Gastroesophageal sphincter (tissue), 4 donors: ENCODE measurements at places on chromosomes 12 and 14. TPM values are rescaled to one million over a fixed set of nuclear protein-coding genes. Genes with fewer than 3 reads are reported as not detected.
A peak's percentile ranks its signal among the peaks of the same experiment; 100 is the strongest.

Gene SLC22A17
- total RNA-seq = 29.9 TPM

DNA sequence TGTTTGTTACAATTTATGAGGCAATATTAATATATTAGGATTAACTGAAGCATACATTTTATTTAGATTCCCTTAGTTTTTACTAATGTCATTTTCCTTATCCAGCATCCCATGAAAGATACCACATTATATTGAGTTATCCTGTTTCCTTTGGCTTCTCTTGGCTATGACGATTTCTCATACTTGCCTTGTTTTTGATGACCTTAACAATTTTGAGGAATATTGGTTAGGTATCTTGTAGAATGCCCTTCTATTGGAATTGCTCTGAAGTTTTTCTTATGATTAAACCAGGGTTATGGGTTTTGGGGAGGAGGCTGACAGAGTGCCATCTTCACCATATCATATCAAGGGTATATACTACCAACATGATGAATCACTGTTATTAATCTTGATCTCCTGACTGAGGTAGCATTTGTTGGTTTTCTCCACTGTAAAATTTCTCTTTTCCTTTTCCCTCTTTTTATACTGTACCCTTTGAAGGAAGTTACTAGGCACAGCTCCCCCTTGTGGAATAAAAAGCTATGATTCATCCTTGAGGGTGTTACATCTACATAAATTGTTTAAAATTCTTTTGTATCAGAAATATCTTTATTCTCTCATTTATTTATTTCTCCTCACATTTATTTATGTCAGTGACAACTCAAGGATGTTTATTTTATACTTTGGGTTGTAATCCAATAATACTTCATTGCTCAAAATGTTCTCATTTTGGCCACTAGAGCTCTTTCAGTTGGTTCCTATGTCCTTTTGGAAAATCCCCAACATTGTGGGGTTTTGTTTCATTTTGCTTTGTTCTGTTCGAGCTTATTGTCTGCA lies 239.0 kb downstream of the SLC16A7 start:
- ATAC-seq = no peak

GRCh38 chr12:22653075-22653474 lies 28.1 kb downstream of the ETNK1 start:
- ATAC-seq = no peak

- ATAC-seq = no peak
Observed at GRCh38 chr14:30710876-30711275, 88.8 kb downstream of the SCFD1 start.

DNA sequence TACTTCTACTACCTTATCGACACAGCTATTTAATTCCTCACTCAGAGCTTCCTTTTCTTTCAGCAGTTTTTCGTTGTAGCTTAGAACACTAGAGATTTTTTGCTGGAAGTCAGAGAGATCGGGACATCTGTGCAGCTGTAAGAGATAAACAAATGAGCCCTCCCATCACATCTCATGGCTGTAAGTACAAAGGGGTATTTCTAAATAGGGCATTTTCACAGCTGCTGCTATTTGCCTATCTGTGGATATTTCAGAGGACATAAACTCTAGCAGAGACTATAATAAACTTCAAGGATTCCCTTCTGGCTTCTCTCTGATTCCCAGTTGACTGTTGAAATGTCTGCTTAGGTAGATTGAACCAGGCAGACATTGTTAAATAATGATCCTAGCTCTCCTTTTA lies 76.1 kb upstream of the SAV1 start:
- ATAC-seq = no peak

Gene RPGRIP1
- total RNA-seq = not detected

- no peak for ATAC-seq
Observed at GRCh38 chr12:43361031-43361710, 190.8 kb downstream of the ADAMTS20 start.

DNA sequence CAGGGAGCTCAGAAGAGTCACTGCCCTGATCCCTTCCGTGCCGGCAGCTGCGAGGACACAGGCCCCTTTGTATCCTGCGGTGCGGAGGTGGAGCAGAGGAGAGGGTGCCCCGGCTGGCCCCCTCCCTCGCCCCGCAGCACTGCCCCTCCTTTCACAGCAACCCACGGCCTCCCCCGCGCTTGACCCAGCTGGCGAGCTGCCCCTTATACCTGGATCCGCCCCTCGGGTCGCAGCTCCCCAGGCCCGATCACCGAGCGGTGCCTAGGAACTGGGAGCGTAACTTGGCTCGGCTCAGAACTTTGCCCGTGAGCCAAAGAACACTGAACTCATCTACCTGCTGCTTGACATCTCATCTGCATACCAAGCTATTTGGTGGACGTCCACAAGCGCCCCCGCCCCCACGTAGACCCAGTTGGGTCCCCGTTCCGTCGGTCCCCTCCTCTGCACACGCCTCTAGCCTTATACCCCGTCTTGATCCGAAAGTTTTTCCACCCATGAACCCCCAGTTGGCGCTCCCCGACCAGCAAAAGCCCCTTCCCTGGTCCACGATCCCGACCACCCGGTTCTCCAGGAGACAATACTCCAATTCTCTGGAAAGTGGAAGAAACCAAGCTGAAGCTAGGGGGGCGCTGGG lies 697 bp upstream of the DNAJC14 start:
- peak; percentile 19 for ATAC-seq

- ATAC-seq = no peak
Observed at GRCh38 chr14:103848175-103849077, 1.1 kb upstream of the PPP1R13B start.

- peak; percentile 69 for ATAC-seq
Observed at GRCh38 chr12:19388131-19388549, 51.2 kb upstream of the AEBP2 start.

Gene HIGD1C
- not detected for total RNA-seq

Gene PAPLN
- 26.7 TPM for total RNA-seq

DNA sequence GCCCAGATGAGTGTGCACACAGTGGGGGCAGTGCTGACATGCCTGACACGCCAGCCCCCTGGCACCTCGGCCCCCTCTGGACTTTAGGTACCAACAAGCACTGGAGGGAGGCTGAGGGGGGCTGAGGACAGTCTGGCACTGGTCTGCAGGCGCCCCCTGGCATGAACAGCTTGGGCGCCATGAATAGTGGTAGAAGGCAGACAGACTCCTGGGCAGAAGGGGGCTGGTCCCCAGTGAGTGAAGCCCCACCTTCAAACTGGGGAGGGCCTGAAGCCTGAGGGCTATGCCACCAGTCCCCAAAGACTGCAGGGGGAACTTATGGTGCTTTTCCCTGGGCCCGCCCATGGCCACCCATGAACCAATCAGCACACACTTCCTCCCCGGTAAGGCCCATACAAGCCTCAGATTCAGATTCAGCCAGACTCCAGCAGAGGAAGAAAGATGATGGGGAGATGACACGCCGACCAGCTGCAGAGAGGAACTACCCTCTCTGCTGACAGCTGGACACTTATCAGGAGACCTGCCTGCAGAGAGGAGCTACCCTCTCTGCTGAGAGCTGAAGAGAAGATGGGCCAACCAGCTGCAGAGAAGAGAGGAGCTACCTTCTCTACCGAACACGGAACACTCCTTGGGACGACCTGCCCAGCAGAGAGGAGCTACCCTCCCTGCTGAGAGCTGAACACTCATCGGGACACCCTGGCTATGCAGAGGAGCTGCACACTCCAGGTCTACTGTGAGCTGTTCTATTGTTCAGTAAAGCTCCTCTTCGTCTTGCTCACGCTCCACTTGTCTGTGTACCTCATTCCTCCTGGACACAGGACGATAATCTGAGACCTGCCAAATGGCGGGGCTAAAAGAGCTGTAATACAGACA lies 324.5 kb downstream of the PCNX1 start:
- no peak for ATAC-seq

DNA sequence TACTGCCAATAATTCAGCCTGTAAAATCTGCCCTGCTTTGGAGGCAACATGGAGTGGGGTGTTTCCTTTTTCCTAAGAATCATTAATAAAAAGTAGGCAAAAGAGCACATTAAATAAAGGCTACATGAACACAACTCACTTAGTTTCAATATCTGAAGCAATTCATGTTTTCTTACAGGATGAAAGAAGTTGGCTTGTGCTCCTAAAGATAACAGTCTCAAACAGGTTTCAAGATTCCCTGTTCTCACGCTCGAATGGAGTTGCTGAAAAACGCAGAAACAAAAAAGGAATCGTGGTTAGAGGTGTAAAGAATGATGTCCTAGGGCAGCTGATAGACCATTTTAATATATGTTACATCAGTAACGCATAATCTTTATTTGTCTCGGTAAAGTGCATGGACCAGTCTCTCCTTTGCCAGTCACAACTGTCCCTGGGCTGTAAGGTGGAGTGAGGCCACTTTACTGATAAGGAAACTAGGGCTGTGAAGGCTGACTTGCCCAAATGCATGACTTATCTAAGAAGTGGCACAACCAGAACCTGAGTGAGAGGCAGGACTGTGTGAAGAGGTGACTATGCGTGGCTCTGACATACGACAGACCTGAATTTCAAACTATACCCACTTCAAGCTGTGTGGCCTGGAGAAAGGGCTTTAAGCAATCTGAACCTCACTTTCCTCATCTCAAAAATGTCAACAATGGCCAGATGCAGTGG lies 12.6 kb downstream of the GIT2 start:
- no peak for ATAC-seq

GRCh38 chr12:72304751-72305150 lies 32.6 kb downstream of the TRHDE start:
- ATAC-seq = no peak

GRCh38 chr12:128763395-128763794 lies 60.4 kb downstream of the SLC15A4 start:
- ATAC-seq = no peak

DNA sequence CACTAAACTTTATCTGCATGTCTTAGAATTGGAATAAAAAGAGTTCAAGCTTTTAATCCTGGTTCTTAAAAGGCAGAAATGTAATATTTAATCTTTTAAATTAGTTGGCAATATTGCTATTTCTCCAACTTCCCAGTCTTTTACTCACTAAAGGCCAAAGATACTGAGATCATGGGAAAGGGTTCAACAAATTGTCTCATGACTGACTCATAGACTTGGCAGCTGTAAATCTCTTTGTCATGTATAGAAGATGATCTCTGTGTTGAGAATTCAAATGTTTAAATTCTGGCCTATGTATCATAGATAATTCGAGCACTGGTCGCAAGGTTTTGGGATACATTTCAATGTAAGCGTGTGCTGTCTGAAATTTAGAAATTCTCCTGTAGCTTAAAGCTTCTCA lies 40.1 kb upstream of the STRAP start:
- no peak for ATAC-seq

GRCh38 chr14:102493585-102493984 lies 16.0 kb downstream of the ANKRD9 start:
- ATAC-seq = no peak

DNA sequence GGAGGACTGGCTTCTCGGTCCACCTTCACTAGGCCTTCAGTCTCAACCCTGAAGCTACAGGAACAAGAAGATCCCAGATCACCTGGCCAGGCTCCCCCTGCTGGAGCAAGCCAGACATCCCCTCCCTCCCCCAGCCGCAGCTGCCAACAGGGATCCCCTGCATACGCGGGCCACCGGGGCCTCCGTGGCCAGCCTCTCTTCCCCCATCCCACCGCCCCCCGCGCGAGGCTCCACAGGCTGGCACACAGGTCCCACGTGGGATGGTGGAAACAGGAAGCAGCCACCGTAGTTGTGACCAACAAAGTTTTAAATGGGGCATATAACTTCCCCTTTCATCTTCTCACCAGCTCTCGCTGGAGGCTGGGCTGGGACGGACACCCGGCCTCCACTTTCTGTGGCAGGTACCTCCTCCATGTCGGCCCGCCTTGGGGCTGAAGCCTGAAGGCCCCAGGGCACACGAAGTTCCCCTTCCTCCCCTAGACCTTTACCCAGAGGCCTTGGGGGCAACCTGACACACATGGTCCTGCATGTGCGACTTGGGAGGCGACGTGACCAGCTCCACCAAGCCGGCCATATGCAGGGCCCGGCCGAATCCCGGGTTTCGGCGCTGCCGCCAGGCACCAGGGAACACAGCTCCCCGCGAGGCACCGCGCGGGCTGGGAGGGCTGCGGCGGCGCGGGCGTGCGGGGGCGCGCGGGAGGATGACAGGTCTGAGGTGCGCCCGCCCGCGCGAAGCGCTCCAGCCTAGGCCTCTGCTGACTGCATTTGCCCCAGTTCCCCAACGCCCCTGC lies 44.4 kb upstream of the PNMA1 start:
- ATAC-seq = no peak

Gene RAPGEF3
- total RNA-seq = 19.3 TPM

Gene RHOJ
- total RNA-seq = 12.7 TPM

GRCh38 chr12:104510145-104510872 lies 53.6 kb downstream of the CHST11 start:
- ATAC-seq = no peak

DNA sequence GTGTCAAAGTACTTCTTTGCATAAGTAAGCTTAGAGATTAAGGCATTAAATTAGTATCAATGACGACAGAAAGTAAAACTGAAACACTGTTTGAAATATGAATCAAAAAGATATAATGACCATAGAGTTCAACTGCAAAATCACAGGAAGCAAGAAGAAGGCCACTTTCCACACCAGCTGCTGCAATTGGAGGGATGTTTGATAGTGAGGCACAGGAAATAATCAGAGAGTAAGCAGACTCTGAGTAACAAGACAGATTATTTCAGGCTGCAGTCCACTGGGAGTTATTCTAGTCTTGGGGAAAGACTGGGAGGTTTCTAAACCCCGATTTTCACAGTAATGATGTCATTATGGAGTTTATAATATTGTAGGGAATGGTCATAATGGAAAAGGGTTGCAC lies 12.9 kb downstream of the MDGA2 start:
- no peak for ATAC-seq

Gene ABCC9
- total RNA-seq = 73.5 TPM

Gene BRI3BP
- 3.0 TPM for total RNA-seq

- ATAC-seq = no peak
Observed at GRCh38 chr14:95677179-95677835, 8.9 kb upstream of the TCL1B start.

GRCh38 chr14:97634751-97635150 lies 837.6 kb downstream of the VRK1 start:
- ATAC-seq = no peak

Gene GLIPR1L2
- 0.93 TPM for total RNA-seq

DNA sequence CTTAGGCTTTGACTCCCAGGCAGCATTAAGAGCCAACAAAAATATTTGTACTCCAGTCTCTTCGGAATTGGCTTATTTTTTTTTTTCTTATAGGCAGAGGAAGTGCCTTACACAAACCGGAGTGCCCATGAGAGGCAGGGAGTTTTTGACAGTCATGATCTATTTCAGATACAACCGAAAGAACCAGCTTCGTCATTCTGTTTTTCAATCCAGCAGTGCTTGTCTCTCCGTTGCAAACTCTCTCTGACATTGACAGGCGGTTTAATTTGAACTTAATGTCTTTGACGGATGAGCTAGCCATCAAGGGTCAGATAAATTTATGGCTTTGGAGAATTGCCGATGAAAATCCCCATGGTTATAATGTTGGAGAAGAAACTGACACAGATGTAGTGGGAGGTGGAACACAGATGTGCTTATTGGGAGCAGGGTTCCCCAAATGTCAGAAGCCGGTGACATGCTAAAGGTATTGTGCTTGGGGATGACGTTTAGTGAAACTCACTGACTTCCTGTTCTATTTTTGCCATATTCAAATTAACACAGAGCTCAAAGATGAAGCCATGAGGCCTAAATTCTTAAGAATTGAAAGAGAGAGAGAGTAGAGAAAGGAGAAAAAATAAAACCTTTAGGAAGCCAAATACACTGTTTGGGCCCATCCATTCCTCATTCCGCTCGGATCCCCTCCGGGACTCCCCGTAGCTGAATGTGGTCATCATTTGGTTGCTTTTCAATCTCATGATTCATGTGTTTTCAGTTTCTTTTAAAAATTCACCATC lies 59.7 kb downstream of the PLXNC1 start:
- ATAC-seq = peak; percentile 51
